Activated T-cell treated with anti-CD3 and anti-CD28 coated beads for 4 hours (primary cell): ENCODE measurements at places on chromosomes 7 and 10.

DNA sequence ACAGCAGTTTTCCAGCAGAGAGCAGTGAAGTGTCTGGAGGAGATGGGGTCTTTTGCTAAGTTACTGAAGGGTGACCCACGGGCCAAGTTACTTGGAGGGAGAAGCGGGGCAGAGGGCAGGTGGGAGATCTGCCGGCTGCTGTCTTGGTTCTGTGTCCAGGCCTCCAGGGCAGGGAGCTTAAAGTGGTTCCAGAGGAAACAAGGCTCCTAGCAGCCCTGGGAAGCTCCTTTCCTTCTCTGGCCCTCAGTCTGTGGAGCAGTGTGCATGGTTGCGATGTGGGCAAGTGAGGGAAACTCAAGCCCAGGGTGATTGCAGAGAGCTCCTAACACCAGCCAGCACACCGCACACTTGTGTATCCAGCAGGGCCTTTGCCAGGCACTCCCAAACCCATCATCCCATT is 6.3 kb downstream of the GHRHR start:
- DNase-seq: no peak

DNA sequence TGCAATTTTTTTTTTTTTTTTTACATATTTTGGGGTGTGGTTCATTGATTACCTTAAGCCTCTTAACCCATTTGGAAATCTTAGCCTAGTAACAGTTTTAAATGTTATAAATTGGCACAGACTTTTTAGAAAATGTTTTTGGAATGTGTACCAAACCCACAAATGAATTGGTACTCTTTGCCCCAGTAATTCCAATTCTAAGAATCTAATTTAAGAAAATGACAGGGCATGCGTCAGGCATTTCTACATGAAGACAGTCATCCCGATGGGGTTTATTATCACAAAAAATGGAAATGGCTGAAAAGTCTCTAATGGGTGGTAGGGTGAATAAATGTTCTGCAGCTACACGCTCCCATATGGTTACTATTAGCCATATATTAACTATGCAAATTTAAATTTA is 54.9 kb downstream of the ITIH5 start:
- no peak for DNase-seq

DNA sequence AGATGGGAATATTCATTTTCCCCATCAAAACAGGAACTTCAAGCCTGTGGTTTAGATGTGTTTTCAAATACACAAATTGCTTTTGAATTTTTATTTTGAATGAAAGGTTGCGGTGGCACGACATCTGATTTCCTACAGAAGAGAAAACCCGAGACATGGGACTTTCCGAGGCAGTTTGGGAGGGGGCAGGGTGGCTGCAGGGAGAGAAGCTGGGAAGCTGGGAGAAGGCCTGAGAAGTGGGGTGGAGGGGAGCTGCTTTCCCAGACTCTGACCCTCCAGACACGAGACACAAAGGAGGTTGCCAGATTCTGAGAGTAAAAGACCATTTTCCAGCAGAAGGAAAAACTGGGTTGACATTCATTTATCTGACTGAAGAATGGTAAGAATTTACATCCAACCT is 19.6 kb downstream of the TMEM176A start:
- DNase-seq: no peak

DNA sequence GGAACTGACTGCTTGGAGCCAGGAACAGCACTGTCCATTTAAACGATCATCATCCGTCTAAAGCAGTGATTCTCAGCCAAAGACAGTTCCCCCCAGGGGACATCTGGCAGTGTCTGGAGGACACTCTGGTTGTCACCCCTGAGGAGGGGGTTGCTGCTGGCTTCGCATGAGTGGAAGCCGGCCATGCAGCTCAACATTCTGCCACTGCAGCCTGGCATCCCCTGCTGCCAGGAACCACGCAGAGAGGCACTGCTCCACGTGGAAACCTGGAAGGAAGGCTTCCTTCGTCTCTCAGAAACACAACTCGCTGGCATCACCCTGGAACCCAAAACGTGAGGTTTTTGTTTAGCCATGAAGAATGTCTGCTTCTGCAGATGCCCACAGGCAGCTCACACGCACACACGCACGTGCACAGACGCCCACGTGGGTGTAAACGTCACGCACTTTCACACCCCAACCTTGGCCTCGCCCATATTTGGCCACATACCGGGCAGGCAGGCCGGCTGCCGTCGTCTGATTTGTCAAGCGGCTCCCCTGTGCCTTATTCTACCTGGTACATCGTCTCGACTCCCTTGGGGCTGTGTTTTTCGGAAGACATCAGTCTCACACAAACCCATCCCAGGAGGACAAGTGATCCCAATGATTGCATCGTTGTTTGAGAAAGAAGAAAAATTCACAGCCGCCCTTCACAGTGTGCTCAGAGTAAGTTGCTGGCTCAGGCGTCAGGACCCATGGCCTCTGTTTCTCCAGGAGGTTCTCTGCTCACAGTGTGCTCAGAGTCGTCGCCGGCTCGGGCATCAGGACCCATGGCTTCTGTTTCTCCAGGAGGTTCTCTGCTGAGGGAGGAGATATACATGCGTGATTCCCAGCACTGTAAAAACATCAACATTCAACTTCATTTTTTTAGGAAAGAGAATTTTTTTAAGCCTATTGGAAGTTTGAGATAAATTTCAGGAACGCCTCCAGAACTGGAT is 127.2 kb upstream of the PPP2R2D start:
- DNase-seq: no peak

DNA sequence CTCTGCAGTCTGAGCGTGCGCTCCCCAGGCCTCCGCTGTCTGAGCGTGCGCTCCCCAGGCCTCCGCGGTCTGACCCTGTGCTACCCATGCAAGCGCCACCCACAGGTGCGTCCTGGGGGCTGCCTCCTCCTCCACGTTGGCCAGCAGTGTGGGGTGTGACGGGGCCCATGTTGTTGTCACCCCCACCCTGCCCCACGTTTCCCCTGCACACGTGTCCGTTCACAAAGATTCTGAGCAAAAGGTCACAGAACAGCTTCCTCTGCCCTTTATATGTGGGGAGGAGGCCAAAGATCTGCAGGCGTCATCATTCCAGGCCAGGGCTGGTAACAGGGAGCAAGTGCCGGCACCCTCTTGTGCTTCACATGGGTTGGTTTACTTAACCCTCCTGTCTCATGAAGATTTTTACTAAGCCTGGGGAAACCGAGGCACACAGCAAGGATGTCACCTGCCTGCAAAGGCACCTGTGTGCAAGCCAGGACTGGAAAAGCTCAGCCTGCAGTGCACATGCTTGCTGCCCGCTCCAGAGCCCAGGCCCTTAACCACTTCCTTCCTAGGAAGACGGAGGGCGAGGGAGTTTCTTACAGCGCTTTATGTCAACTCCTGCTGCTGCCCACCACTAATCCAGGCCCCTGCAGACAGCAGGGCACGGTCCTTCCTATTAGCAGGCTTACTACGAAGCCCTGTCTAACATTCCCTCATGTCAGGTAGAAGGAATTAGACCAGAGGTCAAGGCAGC is 4.8 kb downstream of the GPR146 start:
- DNase-seq: no peak

DNA sequence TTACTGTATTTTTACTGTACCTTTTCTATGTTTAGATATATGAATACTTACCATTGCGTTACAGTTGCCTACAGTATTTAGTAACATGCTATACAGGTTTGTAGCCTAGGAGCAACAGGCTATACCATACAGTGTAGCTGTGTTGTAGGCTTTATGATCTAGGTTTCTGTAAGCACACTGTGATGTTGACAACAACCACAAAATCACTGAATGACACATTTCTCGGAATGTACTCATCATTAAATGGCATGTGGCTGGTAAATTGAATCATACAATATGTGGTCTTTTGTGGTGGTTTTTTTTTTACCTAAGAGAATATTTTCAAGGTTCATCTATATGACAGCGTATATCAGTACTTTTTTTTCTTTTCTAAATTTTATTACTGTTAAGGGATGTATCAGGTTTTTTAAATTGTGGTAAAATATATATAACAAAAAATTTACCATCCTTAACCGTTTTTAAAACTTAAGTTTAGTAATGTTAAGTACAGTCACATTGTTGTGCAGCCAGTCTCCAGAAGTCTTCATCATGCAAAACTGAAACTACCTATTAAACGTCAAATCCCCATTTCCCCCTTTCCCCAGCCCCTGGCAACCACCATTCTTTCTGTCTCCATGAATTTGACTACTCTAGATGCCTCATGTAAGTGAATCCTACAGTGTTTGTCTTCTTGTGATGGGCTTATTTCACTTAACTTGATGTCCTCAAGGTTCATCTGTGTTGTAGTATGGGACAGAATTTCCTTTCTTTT is 21.5 kb downstream of the BTAF1 start:
- no peak for DNase-seq

DNA sequence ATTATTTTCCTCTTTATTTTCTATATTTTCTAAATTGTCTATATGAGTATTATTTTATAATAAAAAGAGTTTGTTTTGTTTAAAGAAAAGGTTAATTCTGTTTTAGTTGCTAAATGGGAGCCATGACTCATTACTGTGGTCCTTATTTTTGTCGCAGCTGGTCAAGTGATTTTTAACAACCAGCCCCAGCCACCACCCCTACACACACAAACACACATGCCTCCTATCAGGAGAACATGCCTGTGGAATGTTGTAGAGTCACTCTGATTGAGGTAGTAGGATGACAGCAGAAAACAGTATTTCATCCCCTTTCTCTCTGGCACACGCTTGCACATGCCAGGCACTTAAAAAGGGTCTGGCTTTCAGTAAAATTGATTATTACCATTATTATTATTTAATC is 68.6 kb upstream of the GDF10 start:
- DNase-seq: no peak

GRCh38 chr7:32670110-32671025 is 175.1 kb downstream of the AVL9 start:
- no peak for DNase-seq

DNA sequence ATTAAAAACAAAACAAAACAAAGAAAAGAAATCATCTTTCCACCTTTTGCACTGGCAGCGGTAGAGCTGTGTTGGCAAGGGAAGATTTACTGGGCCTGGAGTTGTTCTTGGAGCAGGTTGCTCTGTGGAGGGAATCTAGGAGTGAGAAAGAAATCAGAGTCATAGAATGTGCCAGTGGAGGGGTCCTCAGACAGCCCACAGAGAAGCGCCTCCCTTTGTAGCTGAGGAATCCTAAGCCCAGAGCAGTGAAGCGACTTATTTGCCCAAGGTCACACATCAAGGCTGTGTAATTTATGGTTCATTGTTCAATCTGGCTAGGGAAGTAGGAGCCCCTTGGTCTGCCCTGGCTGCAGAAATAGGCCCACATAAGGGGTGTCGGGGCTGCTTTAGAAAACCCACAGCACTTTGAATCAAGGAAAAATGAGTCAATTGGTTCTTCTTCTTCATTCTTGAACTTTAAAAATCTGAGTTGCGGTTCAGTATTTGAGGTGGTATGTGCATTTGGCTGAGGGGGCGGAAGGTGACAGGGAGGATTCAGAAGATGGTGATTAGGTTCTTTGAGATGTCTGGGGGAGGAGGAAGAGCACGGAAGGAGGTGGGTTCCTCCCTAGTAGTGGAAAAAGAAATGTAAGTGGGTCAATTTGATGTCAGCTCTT is 253.7 kb downstream of the PTEN start:
- peak; percentile 39 for DNase-seq

DNA sequence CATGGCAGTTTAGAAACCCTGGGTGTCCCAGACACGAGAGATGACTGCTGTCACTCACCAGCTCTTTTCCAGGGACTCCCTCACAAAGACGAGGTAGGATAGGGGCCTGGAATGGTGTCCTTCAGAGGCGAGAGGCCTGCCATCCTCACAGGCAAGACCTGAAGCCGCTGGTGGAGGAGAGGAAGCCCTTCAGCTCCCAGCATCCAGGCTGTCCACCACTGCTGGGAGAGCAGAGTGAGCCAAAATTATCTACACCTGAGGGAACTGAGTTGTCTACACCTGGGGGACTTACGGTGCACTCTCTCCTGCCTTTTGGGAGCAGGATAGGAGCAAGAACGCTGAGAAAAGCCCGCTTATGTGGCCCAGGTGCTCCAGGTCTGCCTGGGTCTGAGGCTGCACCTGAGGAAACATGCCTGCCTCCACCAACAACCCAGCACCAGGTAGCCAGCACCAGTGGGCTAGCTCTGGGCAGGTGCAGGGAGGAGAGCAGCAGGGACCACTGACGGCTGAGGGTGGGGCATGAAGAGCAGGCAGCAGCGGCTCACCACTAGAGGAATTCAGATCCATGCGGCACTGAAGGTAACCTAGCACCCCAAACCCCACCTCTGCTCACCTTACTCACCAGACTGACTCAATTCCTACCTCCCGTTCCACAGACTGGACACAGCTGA is 357.2 kb downstream of the SH2D4B start:
- DNase-seq: no peak

- DNase-seq: no peak
Observed at GRCh38 chr7:111459757-111460280, 102.5 kb downstream of the IMMP2L start.

GRCh38 chr10:59864141-59864962 is 42.0 kb downstream of the CCDC6 start:
- no peak for DNase-seq

DNA sequence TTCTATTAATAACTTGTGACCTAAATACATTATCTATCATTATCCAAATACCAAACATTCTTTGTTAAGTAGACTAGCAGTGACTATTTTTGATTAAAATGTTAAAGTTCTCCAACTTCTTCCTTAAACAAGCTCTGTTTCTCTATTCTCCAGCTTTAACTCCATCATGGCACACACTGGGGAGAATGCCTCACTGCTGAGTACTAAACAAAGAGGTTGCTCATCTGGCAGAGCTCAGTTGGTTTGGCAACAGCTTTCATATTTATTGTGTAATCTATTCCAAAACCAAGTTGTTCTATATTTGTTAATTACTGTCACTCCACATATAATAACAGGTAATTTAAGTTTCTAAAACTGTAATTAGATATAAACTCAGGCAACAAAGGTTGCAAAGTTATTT is 89.6 kb downstream of the USP6NL start:
- DNase-seq: no peak

GRCh38 chr7:138729444-138729843 is 28.3 kb upstream of the SVOPL start:
- no peak for DNase-seq

DNA sequence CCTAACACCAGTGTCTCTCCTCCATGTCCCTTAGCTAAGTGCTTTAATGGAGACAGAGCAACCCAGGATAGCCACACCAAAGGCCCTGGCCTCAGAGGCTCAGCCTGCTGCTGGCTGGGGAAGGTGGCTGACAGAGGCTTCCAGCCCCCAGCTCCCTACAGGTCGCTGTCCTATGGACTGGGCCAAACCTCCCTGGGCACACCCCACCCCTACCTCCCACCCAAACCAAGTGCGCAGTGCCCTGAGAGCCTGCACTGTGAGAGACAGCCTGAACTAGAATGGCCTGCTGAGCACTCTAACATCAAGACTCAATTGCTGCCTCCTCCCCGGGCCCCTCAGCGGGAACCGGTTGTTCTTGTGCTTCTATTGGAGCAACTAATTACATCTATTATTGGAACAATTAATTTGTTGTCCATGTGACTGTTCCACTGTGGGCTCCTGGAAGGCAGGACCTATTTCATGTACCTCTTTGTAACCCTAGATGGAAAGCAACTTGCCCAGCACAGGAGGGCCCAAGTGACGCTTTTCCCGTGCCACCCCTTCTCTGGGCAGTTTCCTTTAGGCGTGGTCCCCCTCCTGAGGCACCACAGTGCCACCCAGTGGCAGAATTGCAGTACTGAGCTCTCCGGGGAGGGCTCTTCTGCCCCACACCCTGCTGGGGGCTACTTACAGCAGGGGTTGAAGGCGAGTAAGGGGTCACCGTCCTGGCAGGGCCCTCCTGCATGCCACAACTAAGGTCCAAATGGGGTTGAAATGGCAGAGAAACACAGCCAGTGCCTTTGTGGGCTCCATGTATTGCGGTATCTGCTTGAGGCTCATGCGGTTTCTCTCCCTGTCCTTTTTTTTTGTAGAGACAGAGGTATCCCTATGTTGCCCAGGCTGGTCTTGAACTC is 63.7 kb upstream of the WAPL start:
- peak; percentile 70 for DNase-seq
